ENCODE measurements at places on chromosomes 1 and 21. TPM values are rescaled to one million over a fixed set of nuclear protein-coding genes. Genes with fewer than 3 reads are reported as not detected.

The TMPRSS3 gene
- not detected for polyA plus RNA-seq

The DNASE2B gene
- not detected for polyA plus RNA-seq

The FAM72C gene
- polyA plus RNA-seq: 10.2 TPM

DNA sequence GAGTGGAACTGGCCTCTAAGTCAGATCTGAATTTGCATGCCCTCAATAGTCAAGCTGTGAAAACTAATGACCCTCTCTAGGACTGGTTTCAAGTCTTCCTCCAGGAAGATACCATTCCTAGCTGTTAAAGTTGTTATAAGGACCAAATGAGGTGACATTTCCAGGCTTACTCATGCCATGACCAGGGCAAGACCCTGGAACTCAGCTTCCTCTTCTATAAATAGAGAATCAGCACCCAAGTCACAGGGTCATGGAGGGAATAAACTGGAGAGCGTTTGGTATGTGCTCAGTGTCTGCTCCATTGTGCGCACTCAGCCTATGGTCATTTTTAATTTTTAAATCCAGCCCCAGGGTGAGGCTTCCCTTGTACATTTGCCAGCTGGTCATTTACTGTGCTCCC lies 2.5 kb downstream of the S100A9 start:
- no peak for DNase-seq

- DNase-seq: no peak
Observed at GRCh38 chr1:248853663-248854375, 5.1 kb downstream of the ZNF692 start.

GRCh38 chr1:109628540-109629321 lies 9.1 kb downstream of the AMPD2 start:
- no peak for DNase-seq
